ENCODE measurements at places on chromosomes 11 and 22.

- DNase-seq: no peak
Observed at GRCh38 chr11:111851636-111852035, 19.7 kb downstream of the ALG9 start.

- no peak for DNase-seq
Observed at GRCh38 chr11:122096272-122097112, 19.5 kb downstream of the BLID start.

GRCh38 chr11:79050786-79051185 is 390.0 kb downstream of the TENM4 start:
- no peak for DNase-seq

DNA sequence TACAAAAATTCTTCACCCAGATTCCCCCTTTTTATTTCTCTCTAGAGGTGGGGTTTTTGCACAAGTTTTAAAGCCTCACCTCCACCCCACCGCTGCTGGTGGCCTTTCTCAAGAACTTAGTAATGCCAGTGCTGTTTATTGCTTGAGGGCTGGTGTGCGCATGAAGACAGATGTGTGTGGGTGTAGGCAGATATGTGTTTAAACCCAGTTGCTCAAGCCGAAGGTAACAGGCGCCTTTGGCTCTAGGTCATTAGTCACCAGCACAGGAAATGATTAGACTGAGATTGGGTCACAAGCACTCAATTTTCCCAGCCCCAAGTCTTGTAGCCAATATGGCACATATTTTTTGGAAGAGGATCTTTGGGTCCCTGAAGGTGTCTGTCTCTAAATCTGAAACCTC is 2.7 kb upstream of the CLMP start:
- no peak for DNase-seq

DNA sequence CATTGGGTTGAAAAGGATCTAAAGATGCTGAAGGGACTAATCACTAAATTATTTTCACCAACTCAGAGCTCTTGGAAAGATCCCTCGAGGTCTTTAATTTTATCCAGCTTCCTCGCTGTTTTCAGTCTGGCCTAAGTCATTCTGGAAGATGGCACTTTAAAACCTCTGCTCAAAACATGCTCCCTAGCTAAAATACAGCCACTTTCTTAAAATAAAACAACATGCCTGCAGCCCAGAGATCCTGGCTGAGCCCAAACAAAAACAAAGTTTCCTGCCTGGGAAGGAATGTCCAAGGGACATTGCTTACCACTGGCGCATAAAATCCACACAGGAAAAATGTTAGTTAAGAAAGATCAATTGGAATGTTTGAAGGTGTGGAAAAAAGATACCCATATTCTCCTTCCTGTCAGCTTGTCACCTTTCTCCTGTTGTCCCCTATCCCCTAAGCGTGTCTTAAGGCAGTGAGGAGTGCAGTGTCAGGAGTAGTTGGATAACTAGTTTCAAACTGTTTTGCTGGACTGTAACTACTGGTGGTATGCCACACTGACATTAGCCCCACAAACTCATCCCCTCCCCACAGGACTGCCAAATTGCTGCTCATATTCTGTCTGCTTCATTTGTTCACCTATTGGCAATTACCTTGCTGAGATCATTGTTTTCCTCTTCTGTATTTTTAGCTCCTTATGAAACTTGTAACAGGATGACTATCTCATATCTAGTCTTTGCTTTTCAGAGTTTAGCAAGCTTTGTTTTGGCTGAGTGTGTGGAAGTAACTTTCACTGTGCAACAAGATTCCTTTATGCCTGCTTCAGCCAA is 108.3 kb upstream of the SESN3 start:
- no peak for DNase-seq

- DNase-seq: peak; percentile 70
Observed at GRCh38 chr11:70397983-70398833, at the start of gene CTTN. TSS of gene CTTN (plus strand) at chr11:70398529. CDS start at chr11:70407298, 8,769 bp downstream.

DNA sequence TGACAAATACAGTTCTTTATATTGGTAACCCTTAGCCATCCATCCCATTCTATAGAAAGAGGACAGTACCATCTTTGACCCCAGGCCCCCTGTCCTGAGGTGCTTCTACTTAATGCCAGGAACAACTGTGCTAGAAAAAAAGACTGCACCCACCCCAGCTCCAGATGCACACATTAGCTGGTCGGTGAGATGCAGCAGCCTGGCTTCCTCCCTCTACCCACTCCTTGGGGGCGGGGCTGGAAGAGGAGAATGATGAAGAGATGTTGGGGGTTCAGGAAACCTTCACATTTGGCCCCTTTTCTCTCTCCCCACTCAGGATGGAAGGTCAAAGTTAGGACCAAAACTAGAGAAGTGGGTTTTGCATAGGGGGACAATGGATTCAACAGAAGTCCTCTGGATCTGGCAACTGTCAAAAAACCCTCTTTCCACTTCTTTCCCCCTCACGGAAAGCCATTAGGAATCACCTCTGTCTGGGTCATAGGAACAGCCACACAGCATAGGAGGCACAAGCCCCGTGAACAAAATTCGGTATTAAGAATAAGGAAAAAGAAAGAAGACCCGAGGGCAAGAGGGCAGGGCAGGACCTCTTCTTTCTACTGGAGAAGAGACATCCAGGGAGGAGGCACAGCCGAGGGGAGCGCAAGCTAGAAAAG is 755 bp downstream of the NRIP3 start:
- DNase-seq: no peak

GRCh38 chr11:67389477-67389876 is 2.3 kb upstream of the RAD9A start:
- DNase-seq: no peak

DNA sequence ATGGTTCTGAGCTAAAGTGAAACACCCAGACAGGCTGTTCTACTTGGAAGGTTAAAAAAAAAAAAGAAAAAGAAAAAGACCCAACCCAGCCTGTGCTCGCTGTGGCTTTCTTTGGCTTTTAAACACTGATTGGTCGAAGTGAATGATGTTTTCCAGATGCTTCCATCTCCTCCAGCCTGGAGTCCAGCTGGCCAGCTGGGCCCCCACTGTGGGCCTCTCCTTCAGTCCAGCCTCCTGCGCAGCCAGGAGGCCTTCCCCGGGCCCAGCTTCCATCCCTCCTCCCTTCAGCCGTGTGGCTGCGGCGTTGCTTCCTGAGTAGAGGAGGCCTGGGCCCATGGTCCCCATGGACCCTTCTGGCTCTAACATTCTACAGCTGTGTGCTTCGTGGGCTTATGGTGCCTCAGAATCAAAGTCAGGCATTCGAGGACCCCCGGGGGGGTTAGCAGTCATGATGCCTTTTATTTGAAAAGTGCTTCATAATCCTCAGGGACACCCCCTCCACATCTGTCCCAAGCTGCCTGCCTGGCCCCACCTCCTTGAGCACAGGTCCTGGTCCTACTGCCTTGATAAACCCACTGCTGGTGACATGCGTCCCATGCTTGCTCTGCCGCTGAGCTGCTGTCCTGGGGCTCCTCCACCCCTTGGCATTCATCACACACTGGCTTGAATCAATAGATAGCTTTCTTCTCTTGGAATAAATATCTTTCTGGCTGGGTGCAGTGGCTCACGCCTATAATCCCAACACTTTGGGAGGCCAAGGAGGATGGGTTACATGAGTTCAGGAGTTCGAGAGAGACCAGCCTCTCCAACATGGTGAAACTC is 42.2 kb upstream of the FBLN1 start:
- no peak for DNase-seq

- no peak for DNase-seq
Observed at GRCh38 chr11:22703040-22703439, 36.6 kb downstream of the GAS2 start.

- DNase-seq: no peak
Observed at GRCh38 chr11:117010808-117011540, 87.3 kb downstream of the SIK3 start.

DNA sequence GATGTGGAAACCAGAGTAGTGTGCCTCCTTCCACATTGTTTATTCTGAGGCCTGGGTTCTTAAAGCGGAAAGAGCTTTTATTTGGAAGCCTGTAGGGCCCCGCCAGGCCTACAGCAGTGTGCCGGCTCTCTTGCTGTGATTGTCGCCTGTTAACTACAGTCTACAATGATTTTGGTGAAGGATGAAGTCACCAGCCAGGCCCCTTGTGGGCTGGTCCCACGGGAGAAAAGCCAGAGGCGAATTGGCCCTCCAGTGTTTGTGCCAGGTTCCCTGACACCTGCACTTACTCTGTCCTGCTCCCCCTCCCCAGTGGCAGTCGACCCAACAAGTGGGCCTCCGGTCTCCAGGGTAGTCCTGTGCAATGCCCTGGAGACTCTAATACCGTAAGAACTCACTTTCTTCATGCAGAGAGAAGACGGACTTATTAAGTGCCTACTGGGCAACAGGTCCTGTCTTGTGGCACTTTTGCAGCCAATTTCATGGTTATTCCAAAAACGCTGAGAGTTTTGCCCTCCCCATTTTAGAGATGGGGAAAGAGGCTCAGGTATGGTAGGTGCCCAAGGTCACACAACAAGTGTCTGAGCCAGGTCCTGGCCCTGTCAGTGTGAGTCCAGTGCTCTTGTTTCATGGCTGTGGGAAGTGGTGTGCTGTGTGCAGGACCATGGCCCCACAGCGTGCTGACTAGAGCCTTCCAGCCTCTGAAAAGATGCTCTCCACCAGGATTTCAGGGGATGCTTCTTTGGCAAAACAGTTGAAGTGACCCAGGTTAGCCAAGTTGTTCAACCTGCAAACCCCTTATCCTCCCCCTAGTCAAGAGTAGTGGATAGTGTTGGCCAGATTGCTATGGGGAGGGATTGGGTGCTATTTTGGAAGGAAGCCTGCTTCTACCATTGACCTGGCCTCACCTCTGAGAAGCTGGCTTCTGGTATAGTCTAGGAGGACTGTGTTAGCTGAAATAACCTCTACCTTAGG is 1.4 kb downstream of the MICAL2 start:
- DNase-seq: no peak

DNA sequence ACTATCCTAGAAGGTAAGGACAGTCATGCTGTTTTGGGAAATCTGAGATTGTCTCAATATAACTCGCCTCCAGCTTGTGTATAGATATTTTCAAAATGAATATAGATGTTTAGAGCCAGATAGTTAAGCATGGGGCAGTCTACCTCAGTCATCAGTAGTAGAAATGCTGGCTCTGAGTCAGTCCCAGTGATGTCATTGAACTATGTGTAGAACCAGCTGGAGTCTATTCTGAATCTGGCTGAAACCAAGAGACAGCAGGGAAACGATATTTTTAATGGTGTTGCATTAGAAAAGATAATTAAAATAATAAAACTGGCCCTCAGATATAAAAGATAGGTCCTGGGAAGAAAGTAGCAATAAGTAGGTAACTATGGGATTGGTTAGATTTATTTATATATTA is 25.9 kb downstream of the PIWIL4 start:
- no peak for DNase-seq

GRCh38 chr11:78783301-78783700 is 208.6 kb upstream of the NARS2 start:
- no peak for DNase-seq

GRCh38 chr22:46684706-46685105 is 53.3 kb downstream of the CERK start:
- DNase-seq: no peak

DNA sequence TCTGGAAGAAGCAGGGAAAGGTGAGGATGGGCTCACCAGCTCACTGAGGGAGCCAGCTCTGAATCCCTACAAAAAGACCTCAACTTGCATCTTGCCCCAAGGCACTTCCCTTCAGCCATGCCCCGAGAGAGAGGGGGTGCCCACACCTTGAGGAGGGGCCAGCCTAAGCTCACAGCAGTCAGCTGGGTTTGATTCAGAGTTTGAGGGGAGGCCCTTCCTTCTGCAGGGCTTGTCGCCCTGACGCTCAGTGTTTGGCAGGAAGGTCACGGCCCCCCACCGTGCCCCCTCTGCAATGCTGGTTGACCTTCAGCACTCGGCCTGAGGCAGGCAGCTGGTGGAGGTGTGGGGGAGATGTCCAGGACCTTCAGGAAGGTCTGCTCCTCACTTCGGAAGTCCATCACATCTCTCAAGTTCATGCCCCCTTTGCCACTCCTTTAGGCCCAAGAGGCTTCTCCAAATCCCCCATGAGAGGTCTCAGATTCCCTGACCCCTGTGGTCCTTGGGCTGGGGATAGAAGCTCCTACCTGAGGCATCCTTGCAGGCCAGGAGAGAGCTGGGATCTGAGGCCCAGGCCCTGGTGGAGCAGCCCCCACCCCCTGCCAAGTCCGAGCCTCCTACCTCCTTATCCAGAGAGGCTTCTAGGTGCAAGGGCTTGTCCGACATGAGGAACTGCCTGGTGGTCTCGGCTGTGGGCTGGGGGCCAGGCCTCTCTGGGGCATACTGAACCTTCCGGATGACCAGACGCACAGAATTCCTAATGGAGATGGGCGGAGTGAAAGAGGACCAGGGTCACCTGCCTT is 37.6 kb downstream of the TPBGL start:
- no peak for DNase-seq

GRCh38 chr11:45096636-45097035 is 49.8 kb upstream of the PRDM11 start:
- no peak for DNase-seq

GRCh38 chr11:56846631-56847576 is 98.4 kb upstream of the OR9G4 start:
- no peak for DNase-seq

DNA sequence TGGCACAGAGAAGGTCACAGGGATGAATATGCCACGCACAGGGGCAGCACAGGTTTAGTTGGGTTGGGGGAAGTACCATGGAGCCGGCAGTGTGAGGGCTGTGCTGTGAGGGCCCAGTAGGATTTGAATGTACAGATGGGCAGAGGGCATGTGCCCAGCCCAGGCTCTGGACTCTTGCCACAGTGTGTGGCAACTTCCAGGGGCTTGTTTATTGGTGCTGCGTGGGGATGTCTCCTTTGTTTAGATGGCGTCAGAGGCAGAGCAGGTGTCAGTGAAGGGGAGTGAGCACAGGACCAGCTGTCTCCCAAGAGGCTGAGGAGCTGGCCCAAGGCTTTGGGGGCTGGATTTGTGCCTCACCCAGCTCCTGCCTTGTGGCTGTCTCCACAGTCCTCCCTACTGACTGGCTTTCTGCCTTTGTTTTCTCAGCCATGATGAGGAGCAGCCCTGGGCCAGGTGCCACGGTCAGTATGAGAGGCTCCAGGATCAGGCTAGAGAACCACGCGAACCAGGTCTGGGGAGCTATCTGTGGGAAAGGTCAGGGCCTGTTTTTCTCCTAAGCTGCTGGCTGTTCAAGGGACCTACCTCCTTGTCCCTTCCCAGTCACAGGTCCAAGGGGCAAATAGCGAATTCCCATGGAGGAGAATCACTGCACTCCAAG is 21.9 kb downstream of the SUN2 start:
- no peak for DNase-seq

- no peak for DNase-seq
Observed at GRCh38 chr11:109085708-109086373, 336.1 kb upstream of the C11orf87 start.

- no peak for DNase-seq
Observed at GRCh38 chr11:36574486-36574885, 6.7 kb downstream of the RAG1 start.

- DNase-seq: no peak
Observed at GRCh38 chr22:25350551-25350971, 131.1 kb downstream of the CRYBB2 start.

DNA sequence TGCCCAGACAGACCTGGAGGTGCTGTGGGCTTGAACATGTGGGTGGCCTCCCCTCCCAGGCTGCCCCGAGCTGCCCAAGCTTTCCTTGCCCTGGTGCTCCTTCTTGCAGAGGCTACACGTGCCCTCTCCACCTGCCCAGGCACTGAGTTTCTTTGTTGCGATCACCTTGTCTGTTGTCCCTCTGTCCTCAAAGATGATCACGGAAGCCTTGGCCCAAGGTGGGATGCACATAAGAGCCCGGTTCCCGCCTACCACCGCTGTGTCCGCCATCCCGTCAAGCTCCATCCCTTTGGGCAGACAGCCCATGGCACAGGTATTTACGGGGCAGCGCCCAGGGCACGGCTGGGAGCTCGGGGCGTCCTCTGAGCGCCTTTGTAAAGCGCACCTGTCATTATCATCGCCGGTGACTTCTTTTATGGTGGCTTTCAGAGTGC is 67.5 kb downstream of the MED15 start:
- no peak for DNase-seq

Measured in stimulated activated CD4-positive, alpha-beta T cell treated with anti-CD3 and anti-CD28 coated beads, Interleukin-2, amount 100 ng/mL, for 48 hours (primary cell).